Cerebellar nuclear complex (tissue), 1 donor: ENCODE measurements at places on chromosomes 1 and 21.

GRCh38 chr1:151024540-151025146 is 11.7 kb upstream of the BNIPL start:
- no peak for DNase-seq

GRCh38 chr1:12620488-12620865 is 2.5 kb upstream of the DHRS3 start:
- DNase-seq: no peak

DNA sequence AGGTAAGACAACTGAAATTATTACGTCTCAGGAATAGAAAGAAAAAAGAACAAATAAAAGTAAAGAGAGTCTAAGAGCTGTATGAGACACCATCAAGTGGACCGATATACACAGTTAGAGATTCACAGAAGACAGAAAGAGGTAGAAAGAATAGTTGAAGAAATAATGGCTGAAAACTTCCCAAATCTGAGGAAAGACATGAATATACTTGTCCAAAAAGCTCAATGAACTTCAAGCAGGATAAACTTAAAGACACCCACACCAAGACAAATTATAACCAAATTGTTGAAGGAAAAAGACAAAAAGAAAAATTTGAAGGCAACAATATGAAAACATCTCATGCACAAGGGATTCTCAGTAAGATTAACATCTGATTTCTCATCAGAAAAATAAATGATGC is 19.6 kb upstream of the WNT3A start:
- no peak for DNase-seq

DNA sequence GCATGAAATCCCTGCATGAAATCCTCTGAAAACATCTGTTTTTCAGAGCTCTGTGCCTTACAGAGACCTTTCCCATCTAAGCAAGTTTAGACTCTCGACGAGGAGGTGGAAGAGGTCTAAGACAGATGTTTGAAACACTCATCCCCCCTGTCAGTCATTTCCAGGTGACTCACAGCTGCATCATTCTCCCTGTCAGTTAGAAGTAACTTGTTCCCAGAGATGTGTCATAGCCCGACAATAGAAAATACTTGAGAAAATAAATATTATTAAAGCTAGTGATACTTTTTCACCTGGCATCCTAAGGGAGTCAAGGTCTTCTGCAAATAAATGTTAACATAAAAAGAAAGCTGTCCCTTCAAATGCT is 41.6 kb upstream of the SEC16B start:
- DNase-seq: no peak

DNA sequence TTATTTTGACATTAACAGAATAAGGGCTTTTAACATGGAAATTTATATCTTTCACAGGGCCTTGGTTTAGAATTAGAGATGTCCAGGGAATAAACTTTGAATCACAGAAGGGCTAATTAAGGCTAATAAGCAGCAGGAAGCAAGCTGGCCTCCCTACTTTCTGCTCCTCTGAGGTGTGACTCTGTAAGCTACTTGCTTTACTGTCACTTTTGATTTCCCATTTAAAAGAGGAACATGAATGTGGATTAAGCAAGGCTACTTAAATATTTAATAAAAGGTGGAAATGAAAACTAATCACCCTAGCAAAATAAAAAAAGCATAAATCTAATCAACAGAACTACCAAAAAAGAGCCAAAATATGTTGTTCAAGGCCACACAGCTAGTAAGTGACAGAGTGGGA is 28.9 kb upstream of the CD5L start:
- DNase-seq: no peak

- no peak for DNase-seq
Observed at GRCh38 chr1:61807606-61808140, 65.4 kb downstream of the PATJ start.

- DNase-seq: no peak
Observed at GRCh38 chr1:9646037-9646436, 5.5 kb upstream of the PIK3CD start.

DNA sequence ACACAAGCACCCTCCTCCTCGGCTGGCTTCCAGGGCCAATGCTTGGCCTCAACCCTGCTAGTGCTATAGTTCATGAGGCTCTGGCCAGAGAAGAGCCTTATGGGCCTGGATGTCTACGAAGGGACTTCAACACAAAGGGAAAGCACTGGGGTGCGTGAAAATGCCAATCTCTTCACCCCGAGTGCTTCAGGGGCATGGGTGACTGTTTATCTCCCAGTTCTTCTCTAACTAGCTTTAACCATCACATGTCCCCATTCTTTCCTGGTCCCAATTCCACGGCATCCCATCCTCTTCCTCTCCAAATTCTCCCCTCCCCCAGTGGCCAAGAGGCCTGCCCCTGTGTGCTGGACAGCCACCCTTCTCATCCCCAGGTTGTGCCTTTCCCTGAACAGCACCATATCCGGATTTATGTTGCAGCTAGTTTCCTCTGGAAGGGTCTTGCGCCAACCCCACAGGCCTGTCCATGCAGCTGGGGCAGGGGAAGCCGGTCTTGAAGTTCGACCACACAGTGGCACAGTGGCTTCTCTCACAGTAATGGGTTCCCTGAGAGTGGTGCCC is 16.7 kb downstream of the ABCA4 start:
- no peak for DNase-seq

GRCh38 chr1:159510229-159510541 is 25.6 kb downstream of the OR10J5 start:
- DNase-seq: no peak
